ENCODE measurements at places on chromosomes 3 and 15.

DNA sequence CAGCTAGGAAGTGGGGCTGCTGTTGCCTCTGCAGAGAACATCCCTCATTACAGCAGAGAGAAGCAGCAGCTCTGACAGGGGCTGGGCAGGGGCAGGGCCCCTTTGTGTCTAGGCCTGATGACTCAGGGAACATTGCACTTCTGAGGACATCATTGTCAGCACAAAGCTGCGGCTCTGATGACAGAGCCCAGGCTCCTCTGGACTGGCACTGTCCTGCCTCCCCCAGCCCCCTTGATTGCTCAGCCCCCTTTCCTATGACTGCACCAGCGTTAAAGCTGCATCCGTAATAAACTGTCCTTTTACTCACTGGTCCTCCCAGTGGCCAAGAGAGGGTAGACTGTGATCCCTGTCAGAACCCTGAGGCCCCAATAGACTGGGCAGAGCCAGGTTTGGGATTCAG, 18.3 kb downstream of the TRH start:
- peak; percentile 32 for DNase-seq

GRCh38 chr15:86432861-86433260, 353.2 kb downstream of the AGBL1 start:
- no peak for DNase-seq

DNA sequence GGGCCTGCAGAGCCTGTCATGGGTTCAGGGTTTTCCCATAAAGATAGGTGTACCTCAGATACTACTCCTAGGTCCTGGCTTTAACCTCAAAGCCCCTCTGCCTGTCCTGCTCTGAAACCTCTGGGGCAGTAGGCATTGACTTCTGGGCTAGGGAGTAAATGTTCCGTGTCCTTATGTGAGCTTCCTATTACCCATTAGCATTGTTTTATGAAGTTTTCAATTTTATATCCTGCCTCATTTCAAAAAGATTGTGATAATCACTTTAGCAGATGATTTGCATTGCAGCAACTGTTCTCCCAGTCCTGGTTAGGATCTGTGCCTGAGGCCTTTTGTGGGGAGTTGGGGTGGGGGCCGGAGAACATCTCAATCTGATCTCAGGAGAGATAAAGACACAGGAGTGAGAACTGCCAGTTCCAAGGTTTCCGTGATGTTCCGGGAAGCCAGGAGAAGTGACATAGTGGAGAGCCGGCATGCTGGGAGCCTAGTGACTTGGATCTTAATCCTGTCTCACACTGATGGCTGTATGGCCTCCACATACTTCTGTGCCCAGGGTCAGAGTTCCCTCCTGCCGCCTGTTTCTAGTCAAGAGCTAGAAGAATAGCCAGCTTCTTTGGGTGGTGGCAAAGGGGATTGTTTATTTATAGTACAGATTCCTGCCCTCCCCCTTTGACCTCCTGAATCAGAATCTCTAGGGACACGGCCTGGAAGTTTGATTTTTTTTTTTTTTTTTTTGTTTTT, 10.6 kb downstream of the TPM1 start:
- DNase-seq: peak; percentile 50

DNA sequence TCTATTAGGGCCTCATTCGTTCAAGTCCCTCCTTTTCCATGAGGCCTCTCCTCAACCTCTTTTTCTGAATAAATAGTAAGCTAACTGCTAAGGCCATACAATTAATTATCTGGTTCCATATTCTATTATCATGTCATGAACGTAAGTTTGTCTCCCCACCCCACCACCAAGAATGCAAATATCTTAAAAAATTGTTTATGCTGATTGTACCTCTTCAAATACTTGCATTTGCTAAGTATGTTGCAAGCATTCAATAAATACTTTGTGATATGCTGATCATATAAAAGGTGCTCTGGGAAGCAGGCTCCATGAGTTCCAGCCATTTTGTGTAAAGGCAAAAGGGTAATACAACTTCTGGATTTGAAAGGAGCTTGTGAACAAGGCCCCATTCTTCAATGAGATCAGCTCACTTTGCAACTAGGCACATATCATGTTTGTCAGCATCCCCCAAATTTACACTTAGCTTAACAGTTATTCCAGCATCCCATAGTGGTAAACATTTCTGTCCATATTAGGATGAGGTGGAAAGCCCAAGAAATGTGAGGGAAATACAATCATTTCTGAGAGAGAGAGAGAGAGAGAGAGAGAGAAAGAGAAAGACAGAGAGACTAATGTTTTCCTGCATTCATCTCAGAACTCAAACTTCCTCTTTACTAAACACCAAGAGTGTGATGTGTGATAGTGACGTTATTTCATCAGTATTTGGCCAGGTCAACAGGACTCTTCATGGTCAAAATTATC, 33.2 kb downstream of the SLC12A8 start:
- DNase-seq: no peak

GRCh38 chr3:131796558-131797198, 238.1 kb downstream of the CPNE4 start:
- no peak for DNase-seq

- DNase-seq: peak; percentile 93
Observed at GRCh38 chr3:32467333-32468070, 35.1 kb downstream of the CMTM6 start.

DNA sequence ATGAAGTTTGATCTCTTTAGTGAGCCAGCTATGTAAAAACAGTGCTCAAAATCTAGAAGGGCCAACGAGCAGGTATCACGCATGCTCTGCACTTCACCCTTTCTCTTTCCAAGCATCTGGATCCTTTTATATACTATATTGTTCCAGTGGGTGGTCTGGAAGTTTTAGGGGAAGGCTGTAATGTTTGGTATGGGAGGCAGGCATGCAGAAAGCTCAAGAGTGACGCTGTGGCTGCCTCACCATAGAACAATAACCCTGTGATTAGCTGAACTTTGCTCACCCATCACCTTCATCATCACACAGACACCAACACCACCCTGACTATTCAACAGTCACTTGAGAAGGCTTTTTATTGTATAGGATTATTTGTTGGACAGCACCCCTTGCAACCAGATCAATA, 81.6 kb downstream of the FBN1 start:
- no peak for DNase-seq
